ENCODE measurements at places on chromosomes 3 and 15.

DNA sequence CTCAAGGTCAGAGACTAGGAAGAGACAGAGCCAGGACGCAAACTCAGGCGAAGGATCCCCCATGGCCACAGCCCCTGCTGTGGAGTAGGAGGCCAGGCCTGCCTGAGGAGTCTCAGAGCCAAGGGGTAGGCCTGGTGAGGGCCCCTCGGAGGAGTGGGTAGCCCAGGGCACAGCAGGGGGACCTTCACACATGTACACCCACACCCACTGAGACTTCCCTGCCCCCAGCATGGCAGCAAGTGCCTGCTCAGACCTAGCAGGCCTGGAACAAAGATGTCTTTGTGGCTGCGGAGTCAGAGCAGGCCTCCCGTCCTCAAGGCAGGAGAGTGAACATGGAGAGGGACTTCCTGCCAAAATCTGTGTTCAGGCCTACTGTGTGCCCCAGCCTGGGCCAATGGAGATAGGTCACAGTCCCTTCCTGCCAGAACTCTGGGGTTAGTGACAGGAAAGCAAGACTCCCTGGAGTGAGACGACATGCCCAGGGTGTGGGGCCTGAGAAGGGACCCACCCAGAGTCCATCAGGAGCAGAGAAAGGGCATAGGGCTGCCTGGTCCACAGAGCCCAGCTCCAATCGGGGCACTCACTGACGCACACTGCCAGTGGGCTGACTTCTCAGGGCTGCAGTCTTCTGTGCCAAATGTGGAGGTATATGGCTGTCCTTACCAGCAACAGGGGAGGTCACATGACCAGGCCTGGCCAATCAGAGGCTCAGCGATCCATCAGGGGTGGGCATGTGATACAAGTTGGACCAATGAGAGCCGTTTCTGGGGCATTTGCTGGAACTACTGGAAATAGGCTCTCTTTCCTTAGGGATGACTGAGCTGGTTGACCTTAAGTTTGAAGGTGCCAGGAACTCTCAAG, 2.3 kb downstream of the GRIP2 start:
- DNase-seq = no peak

DNA sequence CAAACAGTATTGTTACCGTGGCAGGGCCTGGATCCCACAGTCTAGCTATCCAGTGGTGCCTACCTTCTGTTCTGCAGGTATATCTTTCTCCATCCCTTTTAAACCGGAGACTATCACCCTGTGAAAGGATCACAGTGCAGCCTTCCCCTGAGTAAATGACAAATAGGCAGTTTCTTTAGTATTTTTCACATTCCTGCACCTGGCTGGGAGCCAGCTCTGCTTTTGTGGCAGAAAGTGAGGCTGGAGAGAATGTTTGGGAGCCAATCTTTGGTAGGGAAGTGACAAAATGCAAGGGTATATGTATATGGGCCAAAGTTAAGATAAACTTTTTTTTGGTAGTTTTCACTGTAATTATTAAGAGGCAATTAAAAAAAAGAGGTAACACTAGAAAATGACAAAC, 54.8 kb downstream of the ARHGEF26 start:
- DNase-seq = no peak

GRCh38 chr3:182606905-182607504, 186.3 kb upstream of the ATP11B start:
- DNase-seq = no peak

GRCh38 chr15:74954515-74954914, 2.1 kb downstream of the RPP25 start:
- no peak for DNase-seq

- no peak for DNase-seq
These were observed 71.3 kb downstream of the WHAMM start for GRCh38 chr15:82880704-82881103.

DNA sequence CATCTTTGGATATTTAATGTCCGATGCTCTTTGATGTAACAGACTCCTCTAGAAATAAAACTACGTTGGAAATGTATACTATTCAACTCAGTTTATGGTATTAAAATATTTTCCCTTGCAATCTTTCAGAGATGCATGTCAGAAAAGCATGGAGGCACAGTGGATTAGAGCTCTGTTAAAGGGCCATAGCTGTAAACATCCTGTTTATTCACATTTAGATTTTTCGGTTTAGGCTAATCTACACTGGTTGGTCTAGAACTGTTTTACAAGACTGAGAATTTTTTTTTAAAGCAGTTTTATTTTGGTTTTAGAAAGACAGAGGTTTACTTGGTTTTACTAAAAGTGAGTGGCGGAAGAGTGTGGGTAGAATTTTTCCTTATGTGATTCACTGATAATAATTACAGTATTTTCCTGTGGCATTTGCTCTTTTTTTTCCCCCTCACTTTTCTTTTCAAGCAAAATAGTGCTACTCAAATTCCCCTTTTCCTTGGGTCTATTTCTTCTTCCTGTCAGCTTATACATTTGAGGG, 132.1 kb downstream of the IL1RAP start:
- no peak for DNase-seq

GRCh38 chr3:197525706-197526105, 30.1 kb downstream of the BDH1 start:
- no peak for DNase-seq

GRCh38 chr3:73727117-73727821, 102.5 kb upstream of the PDZRN3 start:
- DNase-seq = no peak

- no peak for DNase-seq
These were observed 630 bp upstream of the EFCAB12 start for GRCh38 chr3:129429080-129429451.

DNA sequence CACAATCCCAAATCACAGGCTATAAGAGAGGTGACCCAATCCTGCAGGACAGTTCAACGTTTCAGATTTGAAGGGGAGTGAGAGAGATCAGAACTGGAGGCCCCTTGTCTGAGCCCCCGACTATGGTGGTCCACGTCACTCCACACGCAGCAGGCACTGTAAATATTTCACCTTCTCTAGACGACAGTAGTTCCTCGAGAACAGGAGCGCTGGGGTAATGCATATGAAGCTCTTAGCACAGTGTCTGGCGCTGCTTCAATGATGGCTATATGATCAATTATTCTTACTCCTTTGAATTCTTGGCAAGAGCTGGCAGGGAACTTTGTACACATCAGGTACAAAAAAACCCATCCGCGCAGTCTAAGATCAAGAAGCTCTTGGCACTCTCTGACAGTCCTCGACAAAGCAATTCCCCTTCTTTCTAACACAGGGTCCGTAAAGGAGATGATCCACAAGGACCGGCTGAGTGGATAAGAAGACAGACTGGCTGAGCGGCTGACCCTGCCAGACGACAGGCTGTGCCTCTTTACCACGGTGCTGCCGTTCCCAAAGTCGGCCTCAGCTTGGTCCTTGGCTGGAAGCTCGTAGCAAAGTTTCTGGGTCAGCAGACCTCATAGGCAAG, 522 bp upstream of the NRROS start:
- no peak for DNase-seq

- DNase-seq = no peak
These were observed 11.6 kb upstream of the MUC4 start for GRCh38 chr3:195823280-195823679.

- no peak for DNase-seq
These were observed 130.9 kb upstream of the RASGRP1 start for GRCh38 chr15:38695249-38696108.

GRCh38 chr3:169391672-169392071, 271.8 kb downstream of the MECOM start:
- no peak for DNase-seq

DNA sequence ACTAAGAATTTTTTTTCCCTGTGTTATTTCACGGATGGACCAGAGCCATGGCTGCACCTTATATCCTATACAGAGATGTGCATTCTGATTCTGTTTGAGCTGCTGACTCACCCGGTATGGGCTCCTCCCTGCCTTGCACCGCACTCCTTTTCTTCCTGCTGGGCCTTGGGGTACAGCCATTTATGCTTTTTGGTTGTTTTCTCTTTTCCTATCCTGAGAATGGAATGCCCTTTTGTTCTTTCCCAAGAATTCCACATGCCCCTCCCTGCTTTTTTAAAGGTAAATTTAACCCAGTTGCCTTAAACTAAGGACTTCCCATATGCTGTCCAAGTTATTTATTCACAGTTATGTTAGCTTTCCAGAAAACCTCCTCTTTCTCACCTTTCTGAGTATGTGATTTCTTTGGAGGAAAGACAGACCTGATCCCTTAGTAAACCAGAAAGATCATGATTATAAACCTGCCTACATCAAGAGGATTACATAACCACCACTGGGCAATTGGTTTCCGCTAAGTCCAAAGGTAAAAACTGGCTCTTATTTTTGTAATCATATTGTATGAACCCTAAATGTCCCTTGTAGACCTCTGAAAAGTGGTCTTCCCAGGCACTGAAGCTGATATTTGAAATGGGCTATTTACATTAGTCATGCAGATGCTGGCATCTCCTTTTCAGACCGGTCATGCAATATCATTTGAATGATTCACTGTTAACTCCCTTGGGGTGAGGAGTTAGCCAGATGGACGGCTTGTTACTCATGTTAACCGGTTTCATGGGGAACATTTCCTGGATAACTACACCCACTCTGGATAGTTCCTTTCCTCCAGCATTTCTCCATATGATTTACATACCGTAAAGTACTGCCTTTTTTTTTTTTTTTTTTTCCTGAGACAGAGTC, 45.5 kb downstream of the TMOD3 start:
- DNase-seq = no peak

DNA sequence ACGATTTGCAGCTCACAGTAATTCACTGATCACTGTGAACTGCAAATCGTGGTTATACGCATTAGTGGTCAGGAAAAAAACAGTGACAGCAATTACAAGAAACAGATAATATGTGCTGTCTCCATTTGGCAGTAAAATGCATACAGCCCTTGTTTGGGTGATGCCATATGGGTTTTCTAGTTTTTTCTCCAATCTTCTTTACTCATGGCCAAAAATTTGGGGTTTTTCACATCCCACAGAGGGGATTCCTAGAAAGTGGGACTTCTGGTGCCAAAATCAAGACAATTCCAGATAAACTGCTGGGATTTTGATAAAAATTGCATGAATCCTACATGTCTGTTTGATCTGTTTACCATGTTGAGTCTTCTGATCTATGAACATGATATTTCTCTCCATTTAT, 15.6 kb downstream of the NDN start:
- DNase-seq = no peak

GRCh38 chr15:93664213-93664956, 567.0 kb upstream of the MCTP2 start:
- DNase-seq = no peak

DNA sequence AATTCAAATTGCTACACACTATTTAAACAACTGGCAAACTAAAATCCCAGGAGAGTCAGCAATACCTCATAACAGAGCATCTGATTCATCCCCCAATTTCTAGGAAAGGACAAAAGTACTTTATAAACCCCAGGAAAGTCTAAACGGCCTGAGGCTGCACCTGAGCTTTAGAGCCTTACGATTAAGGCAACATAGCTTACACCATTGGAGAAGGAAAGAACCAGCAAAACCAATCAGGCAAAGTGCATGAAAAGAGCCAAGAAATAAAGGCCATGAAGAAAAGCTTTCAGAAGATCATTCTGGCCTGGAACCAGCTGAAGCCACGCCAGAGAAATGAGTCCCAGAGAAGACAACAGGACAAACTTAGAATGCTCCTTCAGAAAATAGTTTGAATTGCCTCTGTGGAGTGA, 48.1 kb downstream of the PTPN9 start:
- DNase-seq = no peak

DNA sequence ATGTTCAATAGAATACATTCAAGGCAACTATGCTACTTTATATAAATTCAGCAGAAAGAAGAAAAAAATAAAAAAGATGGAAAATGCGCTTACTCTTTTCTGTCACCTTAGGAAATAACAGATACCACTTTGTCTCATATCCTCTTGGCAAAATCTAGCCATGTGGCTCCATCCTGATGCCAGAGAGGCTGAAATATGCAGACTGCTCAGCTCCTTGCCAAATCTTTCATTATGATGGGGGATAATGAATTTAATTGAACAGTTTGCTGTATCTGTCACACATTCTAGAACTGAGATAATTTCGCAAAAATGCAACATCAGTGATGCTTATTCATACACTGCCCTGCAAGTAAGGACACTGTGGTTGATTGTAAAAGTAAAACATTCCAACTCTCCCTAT, 1081.5 kb downstream of the PLOD2 start:
- DNase-seq = no peak

DNA sequence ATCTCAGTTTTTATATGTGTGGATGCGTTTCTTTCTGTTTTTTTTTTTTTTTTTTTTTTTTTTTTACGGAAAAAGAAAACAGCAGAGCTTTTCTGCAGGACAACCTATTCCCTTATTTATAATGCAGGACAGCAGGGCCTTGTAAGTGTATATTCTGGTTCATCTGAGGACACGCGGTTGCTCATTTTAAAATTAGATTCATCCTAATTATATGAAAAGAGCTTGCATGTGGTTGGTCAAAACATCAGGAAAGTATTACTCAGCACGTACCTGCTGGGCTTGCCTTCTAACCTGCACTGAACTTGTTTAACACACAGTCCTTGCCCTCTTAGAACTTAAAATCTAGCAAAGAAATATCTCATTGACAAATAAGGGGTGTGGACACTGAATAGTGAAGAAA, 13.5 kb downstream of the THRB start:
- DNase-seq = no peak

DNA sequence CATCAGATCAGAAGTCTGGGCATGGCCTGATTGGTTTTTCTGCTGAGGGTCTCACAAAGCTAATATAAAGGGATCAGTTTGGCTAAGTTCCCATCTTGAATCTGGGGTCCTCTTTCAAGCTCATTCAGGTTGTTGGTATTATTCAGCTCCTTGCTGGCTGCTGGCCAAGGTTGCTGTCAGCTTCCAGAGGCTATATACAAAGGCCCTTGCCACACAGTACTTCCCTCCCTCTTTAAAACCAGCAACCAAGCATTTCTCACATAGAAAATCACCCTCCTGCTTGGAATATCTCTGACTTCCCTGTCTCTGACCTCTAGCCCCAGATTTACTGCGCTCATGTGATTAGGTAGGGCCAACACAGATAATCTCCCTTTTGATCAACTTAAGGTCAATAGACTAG, 442.9 kb downstream of the ERC2 start:
- DNase-seq = no peak

DNA sequence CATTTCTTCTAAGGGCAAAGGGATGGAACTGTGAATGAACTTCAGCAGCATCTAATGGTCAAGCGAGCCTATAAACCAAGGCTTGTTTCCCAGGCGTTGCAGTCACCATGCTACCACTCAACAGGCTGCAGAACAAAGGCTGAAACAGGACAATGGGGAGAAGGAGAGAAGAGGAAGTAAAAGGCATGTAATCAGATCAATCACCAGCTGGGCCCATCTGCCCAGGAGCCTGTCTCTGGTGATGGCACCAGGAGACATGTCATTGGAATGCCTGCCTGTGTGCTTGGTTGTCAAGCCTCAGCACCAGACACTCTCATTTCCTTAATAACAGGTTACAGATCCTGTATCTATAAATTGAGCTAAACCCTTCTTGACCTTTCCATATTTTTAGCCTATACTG, 81.7 kb upstream of the UMPS start:
- no peak for DNase-seq

GRCh38 chr3:127786353-127787070, 35.8 kb downstream of the MGLL start:
- DNase-seq = no peak

DNA sequence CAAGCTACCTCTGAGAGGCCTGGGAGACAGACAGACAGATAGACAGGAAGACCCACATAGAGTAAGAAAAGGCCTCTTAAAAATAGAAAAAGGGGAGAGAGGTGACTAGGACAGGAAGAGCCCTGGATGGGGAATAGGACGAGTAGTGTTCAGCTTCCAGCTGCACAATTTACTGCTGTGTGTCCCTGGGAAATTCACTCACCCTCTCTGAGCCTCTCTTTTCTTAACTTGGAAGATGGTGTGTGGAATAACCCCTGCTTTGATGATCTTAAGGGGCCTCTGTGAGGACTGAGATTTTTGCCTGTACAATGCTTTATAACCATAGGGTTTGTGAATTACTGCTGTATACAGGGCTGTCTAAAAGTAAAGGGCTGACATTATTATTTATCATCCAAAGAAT, 37.5 kb downstream of the FEM1B start:
- DNase-seq = no peak

Data from left renal pelvis (tissue), 4 donors.